ENCODE measurements at places on chromosomes 2 and 18.

- DNase-seq: no peak
Observed at GRCh38 chr18:63575681-63576080, 11.5 kb upstream of the SERPINB13 start.

DNA sequence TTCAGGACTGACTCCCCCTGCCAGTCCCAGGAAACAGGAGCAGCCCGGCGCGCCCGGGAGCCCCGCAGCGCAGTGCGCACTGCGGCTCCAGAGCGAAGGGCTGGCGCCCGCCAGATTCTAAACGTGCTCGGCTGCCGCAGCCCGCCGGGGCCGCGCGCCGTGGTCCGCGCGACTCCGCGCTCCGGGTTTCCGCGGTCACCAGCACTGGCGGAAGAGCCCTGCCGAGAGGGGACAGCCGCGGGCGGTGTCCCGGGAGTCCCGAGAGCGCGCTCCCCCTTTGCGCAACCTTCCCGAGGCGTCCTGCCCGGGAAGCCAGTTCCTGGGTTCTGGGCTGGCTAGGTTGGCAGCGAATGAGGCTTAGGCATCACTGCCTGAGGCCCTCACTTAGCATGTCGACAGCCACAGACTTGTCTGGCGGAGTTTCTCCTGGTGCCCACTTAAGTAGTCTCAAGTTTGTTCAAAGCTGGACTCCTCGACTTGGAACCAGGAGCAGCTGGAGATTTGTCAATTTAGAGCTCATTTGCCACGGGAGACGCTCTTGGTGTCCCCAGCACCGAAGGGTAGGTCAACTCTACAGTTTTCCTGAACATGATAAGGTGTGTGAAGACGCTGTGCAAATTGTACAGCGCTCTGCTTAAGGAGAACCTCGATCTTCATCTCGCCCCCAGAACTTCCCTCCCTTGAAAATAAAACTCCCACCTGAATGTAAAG is 1.5 kb upstream of the VSNL1 start:
- DNase-seq: peak; percentile 51

GRCh38 chr18:23950644-23951043 is 63.9 kb upstream of the TTC39C start:
- DNase-seq: no peak

- no peak for DNase-seq
Observed at GRCh38 chr2:95388856-95389244, 13.7 kb upstream of the FAHD2A start.

DNA sequence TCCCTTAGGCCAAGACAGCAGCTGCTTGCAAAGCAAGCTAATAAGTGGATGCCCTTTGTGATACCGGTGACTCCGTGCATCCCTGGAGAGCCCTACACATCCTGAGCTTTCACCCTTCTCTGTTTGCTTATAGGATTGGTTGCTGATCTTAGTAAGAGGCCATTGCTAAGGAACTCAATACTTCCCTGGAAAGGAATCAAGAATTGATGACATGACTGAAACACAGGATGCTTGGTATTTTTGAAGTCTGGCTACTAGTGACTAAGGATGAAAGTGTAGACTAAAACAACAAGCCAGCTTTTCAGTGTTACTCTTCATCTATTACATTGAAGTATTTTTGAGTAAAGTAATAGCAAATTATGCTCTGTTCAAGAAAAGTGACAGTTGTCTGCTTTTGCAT is 123.0 kb upstream of the SERPINE2 start:
- peak; percentile 10 for DNase-seq

- DNase-seq: no peak
Observed at GRCh38 chr2:77017355-77017745, 504.8 kb downstream of the LRRTM4 start.

GRCh38 chr2:14492920-14493503 is 139.5 kb upstream of the LRATD1 start:
- DNase-seq: peak; percentile 96

GRCh38 chr2:227657199-227657845 is 9.3 kb upstream of the SCYGR5 start:
- no peak for DNase-seq

GRCh38 chr2:117523267-117523666 is 291.2 kb upstream of the DDX18 start:
- peak; percentile 2 for DNase-seq

DNA sequence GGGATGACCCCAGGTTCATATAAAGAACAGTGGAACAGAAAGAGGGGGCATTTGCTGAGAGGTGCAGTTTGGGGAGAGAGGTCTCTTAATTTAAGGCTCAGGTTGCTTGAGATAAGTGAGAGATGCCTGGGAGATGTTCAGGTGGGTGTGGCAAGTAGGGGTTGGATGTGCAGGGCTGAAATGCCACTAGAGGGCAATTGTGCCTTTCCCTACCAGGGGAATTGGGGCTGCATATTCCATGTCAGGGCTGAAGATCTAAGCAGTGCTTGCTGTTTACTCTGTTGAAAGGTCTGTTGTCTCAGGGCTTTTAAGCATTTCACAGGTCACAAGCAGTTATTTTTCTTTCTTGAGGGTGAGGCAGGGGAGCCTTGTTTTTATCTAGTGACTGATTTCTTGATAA is 7.8 kb downstream of the CCDC85A start:
- DNase-seq: no peak

DNA sequence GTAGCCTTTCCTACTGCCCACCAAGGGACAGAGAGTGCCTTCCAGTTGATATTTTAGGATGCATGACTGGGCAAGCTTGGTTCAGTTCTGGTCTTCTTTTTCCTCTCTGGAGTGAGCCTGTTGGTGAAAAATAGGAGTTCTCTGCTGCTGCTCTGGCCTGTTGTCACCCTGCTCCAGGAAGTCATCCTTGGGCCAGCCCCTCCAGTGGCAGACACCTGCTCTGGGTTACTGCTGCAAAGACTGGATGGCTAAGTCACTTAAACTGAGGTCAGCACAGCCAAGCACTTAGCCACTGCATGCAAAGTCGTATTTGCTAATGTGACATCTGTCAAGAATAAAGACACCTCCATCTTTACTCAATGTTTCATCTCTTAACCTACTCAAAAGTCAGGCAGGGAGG is 219.6 kb upstream of the ID2 start:
- DNase-seq: no peak

- DNase-seq: no peak
Observed at GRCh38 chr2:19865151-19865550, 36.6 kb downstream of the TTC32 start.

DNA sequence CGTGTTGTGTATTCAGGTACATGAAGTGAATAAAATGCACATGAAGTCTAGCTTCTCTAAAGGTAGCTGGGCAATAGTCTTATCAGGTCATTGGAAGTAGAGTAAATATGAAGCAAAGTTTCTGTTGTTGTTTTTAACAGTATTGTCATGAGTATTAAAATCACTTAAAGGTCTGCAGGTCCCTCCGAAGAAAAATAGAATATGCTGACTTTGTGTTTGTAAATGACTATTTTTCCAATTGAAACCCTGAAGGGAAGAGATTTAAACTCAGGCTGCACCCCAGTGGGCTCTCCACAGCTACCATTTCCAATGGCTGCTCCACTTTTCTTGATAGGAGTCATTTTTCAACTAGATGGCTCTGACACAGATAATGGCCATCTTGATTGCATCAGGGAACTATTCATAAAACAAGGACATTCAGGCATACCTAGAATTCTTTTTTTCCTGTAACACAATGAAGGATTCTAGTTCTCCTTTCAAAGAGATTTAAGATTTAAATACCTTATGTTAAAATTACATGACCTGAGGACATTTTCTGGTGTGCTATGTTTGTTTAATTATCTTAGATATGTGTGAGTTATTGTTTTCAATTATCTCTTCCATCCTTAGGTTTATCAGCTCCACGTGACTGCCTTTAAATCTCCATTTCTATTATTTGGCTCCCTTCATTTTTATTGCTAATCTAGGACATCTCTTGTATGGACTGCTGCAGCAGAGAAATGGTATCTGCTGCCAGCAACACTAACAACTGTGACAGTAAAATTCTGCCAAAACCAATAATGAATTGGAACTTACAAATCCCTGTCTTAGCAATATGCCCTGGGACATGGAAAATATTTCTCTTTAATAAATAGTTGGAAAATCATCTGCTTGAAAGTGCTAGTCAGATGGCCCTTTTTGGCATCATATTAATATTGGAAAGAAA is 149.2 kb upstream of the NOSTRIN start:
- DNase-seq: no peak

- DNase-seq: no peak
Observed at GRCh38 chr2:68579689-68580088, 63.7 kb upstream of the PROKR1 start.

DNA sequence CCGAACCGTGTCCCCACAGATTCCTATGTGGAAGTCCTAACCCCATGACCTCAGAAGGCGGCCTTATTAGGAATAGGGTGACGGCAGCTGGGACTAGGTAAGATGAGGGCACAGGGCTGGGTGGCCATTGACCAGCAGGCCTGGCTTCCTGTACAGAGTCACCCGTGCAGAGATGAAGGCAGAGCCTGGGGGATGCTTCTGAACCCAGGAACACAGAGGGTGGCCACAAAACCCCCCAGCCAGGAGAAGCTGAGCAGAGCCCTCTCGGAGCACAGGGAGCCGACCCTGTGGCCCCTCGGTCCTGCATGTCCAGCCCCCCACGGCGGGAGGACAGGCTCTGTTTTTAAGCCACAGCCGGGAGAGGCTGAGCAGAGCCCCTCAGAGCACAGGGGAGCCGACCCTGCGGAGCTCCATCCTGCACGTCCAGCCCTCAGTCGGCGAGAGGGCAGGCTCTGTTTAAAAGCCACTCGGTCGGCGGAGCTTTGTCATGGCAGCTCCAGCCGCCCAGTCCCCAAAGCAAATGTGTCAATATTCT is 2.7 kb downstream of the PDCD1 start:
- DNase-seq: no peak

- no peak for DNase-seq
Observed at GRCh38 chr2:110205660-110206455, 1.0 kb upstream of the NPHP1 start.

GRCh38 chr2:9100080-9100876 is 96.8 kb upstream of the MBOAT2 start:
- DNase-seq: no peak

Measured in kidney capillary endothelial cell (primary cell).